AG04450 (cell line): ENCODE measurements at places on chromosomes 1 and 21. TPM values are rescaled to one million over a fixed set of nuclear protein-coding genes. Genes with fewer than 3 reads are reported as not detected.
A peak's percentile ranks its signal among the peaks of the same experiment; 100 is the strongest.

Gene ZNF683
- not detected in 2 replicates for polyA plus RNA-seq

- DNase-seq, result no peak
Observed at GRCh38 chr1:47934243-47934805, 62.9 kb downstream of the TRABD2B start.

DNA sequence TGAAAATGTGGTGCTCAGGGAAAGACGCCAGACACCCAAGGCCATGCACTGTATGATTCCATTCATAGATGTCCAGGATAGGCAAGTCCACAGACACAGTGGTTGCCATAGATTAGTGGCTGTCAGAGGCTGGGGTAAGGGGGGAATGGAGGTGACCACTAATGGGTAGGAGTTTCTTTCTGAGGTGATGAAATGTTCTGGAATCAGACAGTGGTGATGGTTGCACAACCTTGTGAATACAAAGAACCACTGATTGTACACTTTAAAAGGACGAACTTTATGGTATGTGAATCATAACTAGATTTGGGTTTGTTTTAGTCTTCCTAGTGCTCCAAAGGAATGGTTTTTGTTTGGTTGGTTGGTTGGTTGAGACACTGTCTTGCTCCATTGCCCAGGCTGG, 51.7 kb downstream of the PRAMEF20 start:
- no peak for DNase-seq

GRCh38 chr21:39332175-39332574, 16.7 kb downstream of the HMGN1 start:
- no peak for DNase-seq

GRCh38 chr1:23394181-23394580, 24.5 kb upstream of the ZNF436 start:
- DNase-seq, result no peak

DNA sequence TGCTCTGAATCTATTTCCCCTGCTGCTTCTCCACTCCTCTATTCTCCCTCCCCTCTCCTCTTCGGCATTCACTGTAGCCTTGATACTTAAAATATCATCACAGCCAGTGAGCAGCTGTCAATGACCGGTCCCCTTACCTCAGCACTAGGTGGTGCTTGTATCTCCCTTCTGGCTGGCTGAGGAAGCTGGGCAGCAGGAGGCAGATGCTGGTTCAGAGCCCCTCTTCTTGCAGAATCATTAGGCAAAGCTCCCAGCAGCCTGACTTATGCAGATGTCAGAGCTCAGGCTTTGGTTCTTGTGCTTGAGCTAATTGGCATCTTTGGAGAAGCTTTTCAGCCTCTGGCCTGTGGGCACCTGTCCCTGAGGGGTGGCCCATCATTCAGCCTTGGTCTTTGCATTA, 31.9 kb upstream of the KCNA2 start:
- DNase-seq, result no peak

GRCh38 chr1:118871582-118872171, 116.5 kb downstream of the TBX15 start:
- no peak for DNase-seq

Gene ACTA1
- not detected in 2 replicates for polyA plus RNA-seq

DNA sequence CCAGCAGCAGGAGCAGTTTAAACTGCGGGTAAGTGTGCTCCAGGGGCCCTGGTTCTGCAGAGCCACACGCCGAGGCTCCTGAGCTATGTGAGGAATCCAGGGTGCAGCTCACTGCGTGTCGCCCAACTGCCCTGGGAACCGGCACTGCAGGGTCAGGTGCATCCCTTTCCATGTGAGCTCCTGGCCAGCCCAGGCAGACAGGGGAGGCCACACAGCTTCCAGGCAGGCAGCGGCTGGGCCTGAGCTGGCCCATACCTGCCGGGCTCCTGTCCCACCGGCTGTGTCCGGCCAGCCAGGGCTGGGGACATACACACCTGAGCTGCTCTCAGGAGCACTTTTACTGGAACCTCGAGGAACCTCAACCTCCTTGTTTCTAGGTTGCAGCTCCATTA, 18.6 kb upstream of the COL18A1 start:
- no peak for DNase-seq

DNA sequence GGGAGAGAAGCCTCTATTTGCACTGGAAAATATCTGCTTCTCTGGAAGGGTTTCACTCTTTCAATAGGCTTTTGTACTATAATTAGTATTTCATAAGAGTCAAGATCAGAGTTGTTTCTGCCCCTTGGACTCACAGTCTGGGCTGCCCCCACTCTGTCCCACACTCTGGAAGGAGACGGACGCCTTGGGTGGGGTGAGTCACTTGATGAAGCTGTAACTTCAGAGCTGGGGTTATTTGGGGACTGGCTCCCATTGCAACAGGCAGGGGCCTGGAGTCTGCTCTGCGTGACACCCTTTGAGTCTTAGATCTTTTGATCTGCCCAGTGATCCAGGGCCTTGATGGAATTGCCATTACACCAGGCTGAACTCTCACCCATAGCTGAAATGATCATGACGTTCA, 4.0 kb upstream of the KCNA10 start:
- no peak for DNase-seq

- peak; percentile 44 for DNase-seq
Observed at GRCh38 chr1:27538793-27539192, 48.8 kb upstream of the WASF2 start.

- no peak for DNase-seq
Observed at GRCh38 chr1:162229549-162229948, 147.1 kb downstream of the SPATA46 start.

DNA sequence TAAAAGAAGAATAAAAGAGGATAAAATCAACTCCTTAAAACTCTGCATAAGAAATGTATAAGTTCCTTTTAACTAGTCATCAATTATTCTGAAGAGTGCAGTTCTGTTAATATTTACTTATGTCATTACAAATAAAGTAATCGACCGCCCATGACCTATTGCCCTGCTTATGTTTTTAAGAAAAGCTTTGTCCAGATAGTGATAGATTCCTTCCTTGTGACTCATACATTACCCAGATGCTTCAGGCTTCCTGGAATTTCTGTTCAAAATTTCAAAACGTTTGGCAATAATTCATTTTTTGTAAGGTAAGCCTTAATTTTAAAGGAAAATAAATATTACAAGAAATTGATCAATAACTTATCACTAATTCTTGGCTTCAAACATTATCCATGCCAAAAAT, 918.2 kb upstream of the ADGRL2 start:
- peak; percentile 21 for DNase-seq

Gene RNF186
- polyA plus RNA-seq, result not detected in 2 replicates

DNA sequence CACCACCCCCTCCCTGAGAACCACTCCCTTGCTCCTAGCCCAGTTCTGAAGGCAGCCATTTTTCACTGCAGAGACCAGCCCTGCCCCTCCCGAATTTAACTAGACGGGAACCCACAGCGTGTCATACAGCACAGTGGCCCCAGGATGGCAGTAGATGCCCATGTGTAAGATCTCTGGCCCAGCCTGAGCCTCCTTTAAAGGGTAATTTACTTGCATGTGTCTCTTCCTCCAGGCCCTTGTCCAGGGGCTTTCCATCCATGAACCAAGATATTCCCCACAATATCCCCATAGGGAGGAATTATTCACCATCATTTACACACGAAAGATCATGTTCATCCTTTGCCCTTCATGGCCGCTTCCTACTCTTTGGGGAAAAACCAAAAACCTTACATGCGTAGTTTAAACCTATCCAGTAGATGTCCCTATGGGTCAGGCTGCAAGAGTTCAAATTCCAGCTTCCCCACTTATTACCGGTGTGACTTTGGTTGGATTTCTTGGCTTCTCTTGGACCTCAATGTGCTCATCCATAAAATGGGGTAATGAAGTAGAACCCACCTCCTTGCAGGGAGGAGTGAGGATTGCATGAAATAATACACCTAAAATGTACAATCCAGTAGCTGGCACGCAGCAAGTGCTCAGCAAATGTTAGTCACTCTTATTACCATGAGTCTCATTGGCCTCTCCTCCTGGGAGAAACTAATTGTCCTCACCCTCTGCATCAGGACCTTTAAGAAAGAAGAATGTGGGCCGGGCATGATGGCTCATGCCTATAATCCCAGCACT, 4.0 kb upstream of the LACTBL1 start:
- peak; percentile 65 for DNase-seq

- DNase-seq, result no peak
Observed at GRCh38 chr1:182779530-182779929, 10.0 kb upstream of the NPL start.

Gene GPR3
- 1.3 and 1.7 TPM in 2 replicates for polyA plus RNA-seq

Gene FAM72C
- polyA plus RNA-seq, result 0.79 and 1.0 TPM in 2 replicates

Gene TMEM200B
- 9.8 and 10.5 TPM in 2 replicates for polyA plus RNA-seq

Gene KCNJ15
- polyA plus RNA-seq, result 0.07 and 0.22 TPM in 2 replicates

- no peak for DNase-seq
Observed at GRCh38 chr1:36513676-36514473, 31.2 kb upstream of the CSF3R start.

Gene SPRR5
- not detected in 2 replicates for polyA plus RNA-seq

- DNase-seq, result no peak
Observed at GRCh38 chr1:160863061-160863773, 530 bp upstream of the CD244 start.

GRCh38 chr1:154879038-154879421, 8.9 kb upstream of the KCNN3 start:
- DNase-seq, result no peak

- DNase-seq, result no peak
Observed at GRCh38 chr1:74856174-74856573, 123.2 kb downstream of the TYW3 start.

Gene CLCA1
- not detected in 2 replicates for polyA plus RNA-seq

DNA sequence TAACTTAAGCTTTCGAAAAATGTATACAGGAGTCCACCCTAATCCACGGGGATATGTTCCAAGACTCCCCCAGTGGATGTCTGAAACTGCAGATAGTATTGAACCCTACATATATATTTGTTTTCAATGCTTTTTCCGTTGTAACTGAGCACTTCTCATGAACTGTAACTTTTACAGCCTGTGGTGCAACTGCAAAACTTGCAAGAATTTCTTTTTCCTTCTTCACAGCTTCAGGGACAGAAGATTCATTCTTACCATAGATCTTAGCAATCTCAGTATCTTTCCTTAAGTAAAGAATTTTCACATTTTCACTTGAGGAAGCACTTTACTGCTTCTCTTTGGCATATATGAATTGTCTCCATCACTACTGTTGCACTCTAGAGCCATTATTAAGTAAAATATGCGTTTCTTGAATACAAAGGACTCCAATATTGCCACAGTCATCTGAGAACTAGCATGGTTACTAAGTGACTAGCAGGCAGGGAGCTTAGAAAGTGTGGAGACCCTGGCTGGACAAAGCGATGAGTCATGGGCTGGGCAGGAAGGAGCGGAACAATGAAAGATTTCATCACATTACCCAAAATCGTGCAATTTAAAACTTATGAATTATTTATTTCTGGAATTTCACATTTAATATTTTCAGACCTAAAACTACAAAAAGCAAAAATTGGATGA, 14.1 kb downstream of the DPYD start:
- DNase-seq, result peak; percentile 41
